ENCODE measurements at places on chromosomes 1 and 21.

DNA sequence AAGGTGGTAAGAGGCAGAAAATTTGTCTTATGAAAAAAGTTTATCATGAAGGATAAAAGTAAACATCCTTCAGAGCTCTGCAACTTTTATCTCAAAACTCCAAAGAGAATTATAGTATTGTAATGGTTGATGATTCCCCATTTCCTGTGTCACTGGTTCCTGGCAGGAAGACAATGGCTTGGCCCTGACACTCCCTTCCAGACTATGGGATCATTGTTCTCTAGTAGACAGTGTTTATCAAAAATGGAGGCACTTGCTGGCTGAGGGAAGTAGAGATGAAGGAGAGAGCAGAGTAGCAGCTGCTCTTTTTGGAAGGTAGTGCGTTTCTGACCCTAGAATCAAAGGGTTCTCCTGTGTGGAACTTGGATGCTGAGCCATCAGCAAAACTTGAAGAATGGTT, 145.9 kb upstream of the ATP1B1 start:
- no peak for DNase-seq

- no peak for DNase-seq
Measured at GRCh38 chr1:54168206-54168965, 15.6 kb upstream of the CDCP2 start.

- no peak for DNase-seq
Measured at GRCh38 chr1:216614011-216614934, 109.0 kb downstream of the ESRRG start.

GRCh38 chr1:54340878-54341277, 65.3 kb downstream of the SSBP3 start:
- peak; percentile 6 for DNase-seq

GRCh38 chr1:72184099-72184701, 98.1 kb downstream of the NEGR1 start:
- DNase-seq = no peak

GRCh38 chr1:201582705-201583442, 43.9 kb downstream of the NAV1 start:
- DNase-seq = no peak

DNA sequence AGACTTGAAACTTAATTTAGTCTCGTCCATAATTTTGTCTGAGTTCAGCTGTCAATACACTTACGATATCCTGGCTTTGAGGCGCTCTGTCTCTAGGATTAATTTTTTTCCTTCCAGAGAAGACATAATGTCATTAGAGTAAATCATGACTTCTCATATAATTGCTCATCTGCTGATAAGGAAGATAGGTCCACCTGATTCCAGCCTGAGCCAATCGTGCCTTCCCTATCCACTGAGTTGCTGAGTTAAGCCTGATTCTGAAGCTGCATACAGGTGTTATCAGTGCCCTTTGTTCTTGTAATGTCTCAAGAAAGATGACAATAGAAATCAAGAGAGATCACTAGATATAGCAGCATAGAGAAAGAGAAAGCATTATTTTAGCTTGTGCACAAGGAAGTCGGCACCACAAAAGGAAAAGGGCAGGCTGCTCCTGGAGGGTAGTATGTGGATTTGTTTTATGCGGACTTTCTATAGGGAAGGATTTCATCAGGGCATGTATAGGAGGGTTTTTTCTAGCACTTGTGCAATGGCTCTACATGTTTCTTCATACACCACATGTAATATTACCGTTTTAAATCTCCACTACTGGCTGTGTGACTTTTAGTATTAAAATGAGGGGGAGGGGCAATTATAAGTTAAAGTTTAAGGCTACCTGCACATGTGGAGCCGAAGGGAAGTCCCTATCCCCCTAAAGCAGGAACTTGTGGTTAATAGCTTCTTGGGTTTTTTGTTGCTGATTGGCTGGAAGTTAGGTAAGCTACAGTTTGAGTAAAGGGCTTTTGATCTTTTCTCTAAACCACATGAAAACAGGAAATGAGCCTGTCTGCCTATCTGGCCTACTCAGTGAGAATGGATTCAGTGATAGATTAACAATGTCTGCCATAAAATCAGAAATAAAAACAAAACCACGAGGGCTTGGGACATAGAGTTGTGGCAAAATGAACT, 133.4 kb downstream of the PLPPR5 start:
- no peak for DNase-seq

Data from DMS 273 treated with DMSO at 0.1 percent for 48 hours (cell line).